ENCODE measurements at places on chromosomes 11 and 22.

DNA sequence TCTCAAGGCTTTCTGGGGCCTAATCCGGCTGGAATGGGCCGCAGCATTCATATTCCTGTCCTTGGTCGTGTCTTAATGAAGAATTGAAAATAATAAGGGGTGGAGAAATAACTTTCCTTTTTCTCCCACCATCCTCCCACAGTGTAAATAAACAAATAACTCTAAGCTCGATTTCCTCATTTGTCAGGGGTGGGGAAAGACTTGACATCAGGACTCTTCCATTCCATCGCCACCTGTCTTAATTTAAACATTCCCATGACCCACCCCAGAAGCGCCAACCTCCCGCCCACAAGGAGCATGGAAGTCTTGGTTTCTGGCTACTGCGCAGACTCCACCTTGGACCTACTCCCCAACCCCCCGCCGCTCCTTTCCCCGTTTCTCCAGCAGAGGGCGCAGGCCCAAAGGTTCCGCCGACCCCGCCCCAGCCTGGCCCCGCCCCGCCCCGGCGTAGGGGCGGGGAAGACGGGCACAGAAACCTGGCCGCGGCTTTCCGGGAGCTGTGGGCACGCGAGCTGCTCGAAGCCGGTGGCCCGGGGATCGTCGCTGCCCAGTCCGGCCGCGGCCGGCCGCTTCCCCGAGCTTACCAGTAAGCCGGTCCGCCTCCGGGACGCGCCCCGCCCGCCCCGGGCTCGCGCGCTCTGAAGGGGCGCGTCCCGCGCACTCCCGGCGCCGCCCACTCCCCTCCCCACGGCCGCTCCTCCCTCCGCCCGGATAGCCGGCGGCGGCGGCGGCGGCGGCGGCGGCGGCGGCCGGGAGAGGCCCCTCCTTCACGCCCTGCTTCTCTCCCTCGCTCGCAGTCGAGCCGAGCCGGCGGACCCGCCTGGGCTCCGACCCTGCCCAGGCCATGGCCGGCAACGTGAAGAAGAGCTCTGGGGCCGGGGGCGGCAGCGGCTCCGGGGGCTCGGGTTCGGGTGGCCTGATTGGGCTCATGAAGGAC is at the start of gene CBL:
Gene CBL (plus strand): TSS at position 766 of the 937 bp plus-strand sequence. CDS start 79 bp downstream, at position 845.
- peak; percentile 98 for DNase-seq

- no peak for DNase-seq
Observed at GRCh38 chr11:17779861-17780594, 45.4 kb downstream of the KCNC1 start.

DNA sequence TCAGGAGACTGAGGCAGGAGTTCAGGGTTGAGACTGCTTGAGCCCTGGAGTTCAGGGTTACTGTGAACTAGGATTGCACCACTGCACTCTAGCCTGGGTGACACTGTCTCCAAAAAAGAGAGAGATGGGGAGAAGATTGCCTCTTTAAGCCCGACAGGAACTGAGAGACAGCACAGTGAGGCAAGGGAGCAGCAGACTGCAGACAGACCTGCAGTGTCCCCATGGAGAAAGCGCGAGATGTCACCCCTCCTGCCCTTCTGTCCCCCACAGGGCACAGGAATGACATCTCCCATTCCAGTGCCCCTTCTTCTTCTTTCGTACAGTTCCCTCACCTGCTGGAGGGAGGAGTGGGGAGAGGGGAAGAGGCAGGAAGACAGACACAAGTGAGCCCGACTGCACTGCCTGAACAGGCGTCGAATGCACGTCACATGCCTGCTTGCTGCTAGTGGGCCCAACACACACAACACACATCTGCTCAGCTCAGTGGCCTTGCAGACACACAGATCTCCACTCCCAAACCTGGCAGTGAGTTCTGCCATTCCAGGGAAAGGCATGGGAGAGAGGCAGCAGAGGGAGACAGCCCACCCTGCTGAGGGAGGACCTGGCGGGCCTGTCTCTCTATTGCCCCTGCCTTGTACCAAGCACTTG is 167.0 kb downstream of the DSCAML1 start:
- no peak for DNase-seq

DNA sequence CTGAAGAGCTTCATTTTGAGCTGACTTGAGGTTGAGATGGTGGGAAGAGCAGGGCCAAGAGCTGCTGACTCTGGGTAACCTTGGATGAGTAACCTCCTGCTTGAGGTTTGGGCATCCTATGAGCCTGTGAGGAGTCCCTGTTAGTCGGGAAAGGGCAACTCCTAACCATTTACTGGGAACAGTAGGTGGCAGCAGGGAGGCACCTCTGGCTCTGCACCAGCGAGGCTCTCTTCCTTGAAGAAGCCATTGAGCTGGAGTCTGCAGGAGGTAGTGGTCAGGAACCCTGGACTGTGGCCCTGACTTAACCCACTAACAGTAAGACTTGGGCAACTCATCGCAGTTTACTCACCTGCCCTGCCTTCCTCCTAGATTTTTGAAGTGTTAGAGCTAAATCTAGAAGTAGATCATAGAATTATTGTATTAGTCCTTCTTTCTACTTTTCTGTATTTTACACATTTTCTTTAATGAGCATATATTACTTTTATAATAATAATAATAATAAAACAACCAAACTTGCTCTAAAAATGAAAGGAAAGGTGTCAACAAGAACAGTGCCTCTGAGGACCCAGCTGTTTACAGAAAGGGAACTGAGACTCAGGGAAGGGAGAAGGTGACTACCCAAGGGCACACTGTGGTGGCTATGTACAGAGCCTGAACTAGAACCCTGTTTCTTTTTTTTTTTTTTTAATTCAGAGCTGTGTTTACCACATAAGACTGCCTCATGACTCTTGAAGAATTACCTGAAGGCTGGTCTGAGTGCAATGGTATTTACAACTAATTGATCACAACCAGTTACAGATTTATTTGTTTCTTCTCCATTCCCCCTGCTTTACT is 47.5 kb downstream of the MEI1 start:
- DNase-seq: peak; percentile 39

DNA sequence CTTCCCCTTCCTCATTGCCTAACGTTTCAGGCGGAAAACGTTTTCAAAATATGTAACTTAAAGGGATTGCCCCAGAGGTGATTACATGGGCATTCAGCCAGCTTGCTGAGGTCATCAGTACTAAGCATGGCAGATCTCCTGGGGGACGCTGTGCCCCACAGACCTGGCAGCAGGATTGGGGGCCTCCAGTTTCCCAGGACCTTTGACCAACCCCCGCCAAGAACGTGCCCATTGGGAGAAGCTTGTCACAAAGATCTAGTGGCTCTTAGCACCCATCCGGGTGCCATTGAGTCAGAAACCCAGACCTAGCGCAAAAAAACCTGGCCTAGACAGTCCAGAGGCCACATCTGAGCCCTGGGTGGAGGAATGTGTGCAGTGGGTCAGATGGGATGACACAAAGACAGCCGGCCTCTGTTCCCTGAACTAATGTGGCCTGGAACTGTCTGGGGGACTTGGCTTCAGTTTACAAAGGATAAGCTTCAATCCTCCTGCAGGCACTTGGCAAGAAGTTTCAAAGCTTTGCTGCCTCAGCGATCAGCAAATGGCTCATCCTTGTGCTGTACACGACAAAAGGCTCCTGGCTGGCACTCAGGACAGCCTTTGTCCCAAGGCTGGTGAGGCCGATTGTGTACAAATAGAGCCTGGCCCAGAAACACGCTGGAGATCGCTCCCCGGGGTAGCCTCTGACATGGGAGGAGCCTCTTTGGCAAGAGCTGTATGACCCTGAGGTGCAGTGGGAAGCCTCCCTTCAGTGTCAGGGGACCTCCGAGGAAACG is 9.5 kb downstream of the C1QTNF6 start:
- DNase-seq: no peak

GRCh38 chr11:26105762-26106423 is 226.0 kb upstream of the ANO3 start:
- no peak for DNase-seq

- DNase-seq: peak; percentile 37
Observed at GRCh38 chr22:26610072-26610958, 7.5 kb downstream of the CRYBB1 start.

DNA sequence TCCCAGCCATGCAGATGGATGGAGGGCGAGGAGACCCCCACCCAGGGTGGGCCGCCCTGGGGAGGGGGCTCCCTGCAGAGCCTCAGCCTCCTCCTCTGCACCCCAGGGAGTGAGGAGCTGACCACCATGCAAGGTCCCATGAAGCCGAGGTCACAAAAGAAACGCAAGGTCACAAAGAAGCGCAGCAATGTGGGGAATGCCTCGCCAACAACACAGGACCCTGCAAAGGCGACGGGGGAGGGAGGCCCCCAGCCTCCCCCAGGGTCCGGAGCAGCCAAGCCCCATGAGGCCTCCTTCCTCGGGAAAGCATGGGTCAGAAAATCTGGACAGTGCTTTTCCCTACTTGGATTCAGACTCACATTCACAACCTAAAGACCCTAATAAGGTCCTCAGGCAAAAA is 191.5 kb downstream of the BRD1 start:
- DNase-seq: no peak

DNA sequence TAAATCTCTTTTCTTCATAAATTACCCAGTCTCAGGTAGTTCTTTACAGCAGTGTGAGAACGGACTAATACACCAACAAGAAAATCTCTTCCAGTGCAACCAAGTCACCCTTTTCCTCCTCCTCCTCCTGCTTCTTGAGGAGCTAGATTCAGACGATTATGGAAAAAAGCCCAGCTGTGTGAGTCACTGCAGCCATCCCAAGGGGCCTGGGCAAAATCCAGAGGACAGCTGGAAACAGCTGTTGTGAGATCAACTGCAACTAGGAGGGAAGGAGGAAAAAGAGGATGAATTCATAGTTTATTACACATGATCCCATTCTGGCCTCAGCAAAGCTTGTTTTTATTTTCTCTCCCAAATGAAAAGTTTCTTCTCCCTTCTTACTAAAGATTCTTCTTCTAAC is 32.9 kb downstream of the RBFOX2 start:
- DNase-seq: no peak

GRCh38 chr11:64489831-64490441 is 101.1 kb upstream of the SLC22A12 start:
- DNase-seq: peak; percentile 4

GRCh38 chr22:23533771-23534191 is 46.3 kb downstream of the IGLL1 start:
- DNase-seq: no peak

- DNase-seq: no peak
Observed at GRCh38 chr22:27988704-27989103, 69.6 kb upstream of the PITPNB start.

DNA sequence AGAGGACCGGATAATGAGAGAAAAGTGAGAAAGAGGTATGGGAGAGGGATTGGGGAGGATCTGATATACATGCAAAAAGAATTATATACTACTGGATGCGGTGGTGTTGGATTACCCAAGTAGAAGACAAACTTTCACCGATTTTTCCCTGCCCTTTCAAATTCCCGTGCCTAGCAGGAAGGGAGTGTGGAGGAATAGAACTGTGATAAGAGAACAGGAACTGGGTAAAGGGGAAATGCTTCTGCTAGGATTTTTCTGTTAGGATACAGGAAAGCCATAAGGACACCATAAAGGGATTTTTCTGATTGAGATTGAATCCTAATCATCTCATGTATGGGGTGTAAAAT is 480 bp upstream of the MTMR2 start:
- DNase-seq: no peak

DNA sequence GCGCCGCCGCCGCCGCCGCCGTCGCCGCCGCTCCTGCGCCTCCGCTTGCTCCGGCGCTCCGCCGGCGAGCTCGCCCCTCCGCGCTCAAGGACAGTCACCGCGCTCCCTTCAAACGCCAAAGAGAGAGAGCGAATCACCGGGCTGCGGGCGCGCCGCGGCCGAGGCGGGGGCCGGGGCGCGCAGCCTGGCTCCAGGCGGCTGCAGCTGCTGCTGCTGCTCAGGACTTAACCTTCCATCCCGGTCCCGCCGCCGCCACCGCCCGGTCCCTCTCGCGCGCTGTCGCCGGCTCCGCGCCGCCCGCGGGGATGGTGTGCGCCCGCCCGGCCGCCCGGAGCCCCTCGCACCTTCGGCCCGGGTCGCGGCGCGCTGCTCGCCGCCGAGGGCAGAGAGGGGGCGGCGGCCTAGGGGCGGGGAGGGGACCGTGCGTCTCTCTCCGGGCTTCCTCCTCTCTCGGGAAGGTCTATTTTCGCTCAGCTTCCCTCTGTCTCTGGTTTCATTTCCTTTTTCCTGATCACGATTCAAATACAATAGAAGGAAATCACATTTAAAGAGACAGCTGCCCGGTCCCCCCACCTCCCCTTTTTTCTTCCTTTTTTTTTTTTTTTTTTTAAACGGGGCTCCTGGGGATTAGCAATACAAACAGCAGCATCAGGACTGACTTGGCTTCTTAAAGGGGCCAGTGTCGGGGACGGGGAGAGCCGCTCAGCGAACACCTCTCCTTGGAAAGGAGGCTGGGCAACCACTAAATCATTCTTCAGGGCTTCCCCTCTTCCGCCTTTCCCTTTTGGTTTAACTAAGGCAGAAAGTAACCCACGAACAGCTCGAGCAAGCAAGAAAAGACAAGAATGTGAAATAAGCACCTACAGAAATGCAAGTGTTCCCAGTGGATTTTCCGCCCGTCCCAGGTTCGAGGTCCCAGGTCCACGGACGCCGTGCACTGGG is 22.1 kb downstream of the LMO2 start:
- DNase-seq: no peak

GRCh38 chr11:64553554-64554201 is 37.3 kb upstream of the SLC22A12 start:
- DNase-seq: peak; percentile 68

GRCh38 chr11:65652511-65653228 is 10.0 kb downstream of the RELA start:
- DNase-seq: peak; percentile 94

DNA sequence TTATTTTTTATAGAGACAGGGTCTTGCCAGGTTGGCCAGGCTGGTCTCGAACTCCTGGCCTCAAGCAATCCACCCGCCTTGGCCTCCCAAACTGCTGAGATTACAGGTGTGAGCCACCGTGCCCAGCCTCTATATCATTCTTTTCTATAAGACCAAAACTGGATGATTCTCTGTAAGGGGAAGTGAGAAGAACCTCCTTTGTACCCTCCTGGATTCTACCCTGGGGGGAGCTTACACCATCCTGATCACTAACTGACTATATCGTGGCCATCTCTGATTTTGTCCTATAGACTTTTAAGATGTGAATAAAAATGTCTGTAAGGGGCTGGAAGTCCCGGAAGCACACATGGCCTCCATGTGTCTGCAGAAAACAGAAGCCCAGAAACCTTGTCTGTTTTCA is 9.1 kb downstream of the PIWIL4 start:
- DNase-seq: no peak

- DNase-seq: no peak
Observed at GRCh38 chr11:65911682-65912568, 6.9 kb downstream of the C11orf68 start.

GRCh38 chr11:45085646-45086501 is 60.6 kb upstream of the PRDM11 start:
- no peak for DNase-seq

DNA sequence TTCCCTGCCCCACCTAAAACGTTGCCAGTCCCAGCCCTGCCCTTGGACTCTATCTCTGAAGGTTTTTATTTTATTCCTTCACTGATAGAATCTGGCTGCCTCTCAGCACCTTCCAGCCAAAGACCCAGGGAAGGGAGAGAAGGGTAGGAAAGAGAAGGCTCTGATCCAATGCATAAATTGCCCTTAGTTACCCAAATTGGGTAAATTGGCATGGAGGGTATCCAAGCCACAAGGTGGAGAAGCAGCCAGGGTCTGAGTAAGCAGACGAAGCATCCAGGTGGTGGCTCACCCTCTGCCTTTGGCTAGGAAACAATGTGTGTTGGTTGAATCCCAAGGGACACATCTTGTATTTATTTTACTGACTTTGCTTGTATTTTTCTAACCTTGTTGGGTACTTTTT is 89.0 kb downstream of the FEZ1 start:
- no peak for DNase-seq

Measured in CD4-positive, alpha-beta T cell (primary cell).